ENCODE measurements at places on chromosomes 4 and X.

- DNase-seq: no peak
Measured at GRCh38 chrX:24646745-24647182, 383 bp downstream of the PCYT1B start.

GRCh38 chrX:136039968-136040367 lies 54.7 kb downstream of the SLC9A6 start:
- DNase-seq: no peak

DNA sequence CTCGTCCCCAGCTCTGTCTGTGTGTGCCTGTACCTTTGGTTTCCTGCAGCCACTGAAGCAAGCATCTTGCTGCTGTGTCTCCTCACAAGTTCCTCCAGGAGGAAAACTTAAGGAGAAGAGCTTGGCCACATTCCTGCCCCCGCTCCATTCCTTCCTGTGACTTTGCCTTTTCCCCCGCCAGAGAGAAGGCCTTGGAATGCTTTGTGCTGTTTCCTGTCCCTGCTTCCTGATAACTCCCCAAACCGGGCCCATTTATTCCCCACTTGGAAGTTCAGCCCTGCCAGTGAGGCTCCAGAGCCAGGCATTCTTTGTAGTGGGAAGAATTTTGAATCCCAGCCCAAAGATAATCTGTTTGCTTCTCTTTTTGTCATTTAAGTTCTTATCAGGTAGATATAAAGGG lies 33.1 kb downstream of the SMIM10L2A start:
- DNase-seq: no peak

DNA sequence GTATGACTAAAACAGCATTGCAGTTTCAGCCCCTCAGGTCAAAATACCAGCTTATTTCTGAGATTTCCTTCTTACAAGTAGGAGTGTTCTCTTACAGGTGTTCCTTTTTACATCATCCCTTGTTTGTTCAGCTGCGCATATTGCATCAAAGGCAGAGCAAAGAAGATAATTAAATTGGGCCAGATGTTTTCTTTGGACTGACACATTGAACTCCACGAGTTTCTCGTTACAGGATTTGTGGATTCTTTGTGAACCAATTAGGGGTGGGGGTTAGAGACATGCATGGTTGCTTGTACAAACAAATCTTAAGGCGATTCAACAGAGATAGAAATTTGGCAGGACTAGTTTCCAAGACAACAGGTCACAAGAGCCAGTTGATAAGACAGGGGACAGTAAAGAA lies 95.7 kb downstream of the SPANXN4 start:
- DNase-seq: no peak

DNA sequence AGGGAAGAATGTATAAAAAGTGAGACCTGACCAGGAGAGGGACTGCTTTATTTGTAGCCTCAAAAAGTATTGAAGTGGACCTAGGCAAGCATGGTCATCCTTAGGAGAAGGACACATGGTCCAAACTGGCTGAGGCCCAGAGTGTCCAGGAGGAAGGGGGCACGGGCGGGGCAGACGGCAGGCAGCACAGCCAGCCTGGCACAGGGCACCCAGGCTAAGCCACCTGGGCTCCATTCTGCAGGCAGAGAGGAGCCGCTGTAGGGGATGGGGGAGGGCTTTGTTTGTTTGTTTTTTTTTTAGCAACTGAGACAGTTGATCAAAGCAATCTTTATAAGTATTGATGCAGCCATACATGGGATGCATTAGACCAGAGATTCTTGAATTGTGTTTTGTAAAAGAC lies 188.6 kb downstream of the PRDM5 start:
- DNase-seq: no peak

GRCh38 chr4:40918330-40918729 lies 168.6 kb downstream of the NSUN7 start:
- no peak for DNase-seq

GRCh38 chrX:34790026-34790425 lies 132.9 kb upstream of the TMEM47 start:
- DNase-seq: no peak

DNA sequence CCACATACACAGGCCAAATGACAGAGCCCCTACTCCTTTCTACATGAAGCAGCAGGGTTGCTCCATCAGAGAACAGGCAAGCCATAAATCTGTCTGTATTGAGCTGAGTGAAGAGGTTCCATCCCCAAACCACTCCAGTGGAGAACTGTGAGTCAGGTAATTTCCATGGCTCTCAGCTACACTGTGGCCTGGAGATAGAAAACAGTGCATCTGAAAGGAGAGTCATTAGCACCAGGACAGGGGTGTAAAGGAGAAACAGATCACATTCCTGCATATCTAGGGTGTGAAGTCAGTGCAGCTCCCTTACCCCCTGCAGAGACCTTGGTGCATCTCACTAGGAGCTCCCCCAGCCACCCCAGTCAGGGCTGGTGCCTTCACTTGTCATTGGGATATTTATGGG lies 314.7 kb downstream of the CHIC1 start:
- DNase-seq: no peak

DNA sequence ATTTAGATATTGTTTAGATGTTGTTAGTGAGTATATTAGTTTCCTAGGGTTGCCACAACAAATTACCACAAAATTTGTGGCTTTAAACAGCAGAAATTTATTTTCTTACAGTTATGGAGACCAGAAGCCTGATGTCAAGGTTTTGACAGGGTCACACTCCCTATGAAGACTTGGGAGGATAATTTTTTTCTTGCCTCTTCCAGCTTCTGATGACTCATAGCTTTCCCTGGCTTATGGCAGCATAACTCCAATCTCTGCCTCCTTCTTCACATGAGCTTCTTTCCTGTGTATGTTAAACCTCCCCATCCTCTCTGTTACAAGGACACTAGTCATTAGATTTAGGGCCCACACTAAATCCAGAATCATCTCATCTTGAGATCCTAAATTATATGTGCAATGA lies 20.9 kb upstream of the RAB40A start:
- DNase-seq: no peak

DNA sequence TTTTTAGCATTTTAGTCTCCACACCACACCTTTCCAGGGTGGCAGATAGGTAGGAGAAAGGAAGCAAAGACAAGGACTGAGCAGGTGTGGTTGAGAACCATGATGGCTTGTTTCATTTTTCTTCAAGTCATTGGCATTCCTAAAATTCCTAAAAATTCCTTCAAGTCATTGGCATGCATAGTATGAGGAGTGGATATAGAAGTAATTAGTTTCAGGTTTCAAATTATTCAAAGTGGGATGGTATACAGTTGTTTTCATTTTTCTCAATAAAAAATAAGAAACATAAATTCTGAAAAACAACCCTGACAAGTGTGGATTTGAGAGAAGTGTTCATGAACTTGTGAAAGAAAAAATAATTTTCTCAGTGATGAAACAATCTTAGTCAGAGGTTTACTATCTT lies 22.3 kb upstream of the HERC3 start:
- no peak for DNase-seq

DNA sequence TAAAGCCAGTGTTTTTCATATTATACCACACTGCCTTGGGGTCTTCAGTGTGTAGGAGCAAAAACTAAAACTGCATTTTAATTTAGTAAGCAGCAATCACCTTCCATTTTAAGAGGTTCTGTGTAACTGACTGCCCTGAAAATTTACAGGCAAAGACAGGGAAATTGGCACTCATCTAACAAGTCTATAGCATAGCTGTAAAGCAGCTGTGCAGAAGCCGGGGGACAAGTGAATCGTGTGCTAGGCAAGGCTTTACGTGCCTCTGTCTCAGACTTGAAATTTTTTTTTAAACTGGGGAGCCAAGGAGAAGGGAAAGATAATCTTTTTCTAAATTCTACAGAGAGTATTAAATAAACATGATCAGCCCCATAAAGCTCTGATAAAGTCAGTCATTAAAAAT lies 39.7 kb downstream of the TSPAN5 start:
- no peak for DNase-seq

- DNase-seq: no peak
Measured at GRCh38 chrX:14032406-14032805, 2.7 kb upstream of the GEMIN8 start.

- no peak for DNase-seq
Measured at GRCh38 chrX:15274946-15275345, 5.1 kb upstream of the ASB9 start.

DNA sequence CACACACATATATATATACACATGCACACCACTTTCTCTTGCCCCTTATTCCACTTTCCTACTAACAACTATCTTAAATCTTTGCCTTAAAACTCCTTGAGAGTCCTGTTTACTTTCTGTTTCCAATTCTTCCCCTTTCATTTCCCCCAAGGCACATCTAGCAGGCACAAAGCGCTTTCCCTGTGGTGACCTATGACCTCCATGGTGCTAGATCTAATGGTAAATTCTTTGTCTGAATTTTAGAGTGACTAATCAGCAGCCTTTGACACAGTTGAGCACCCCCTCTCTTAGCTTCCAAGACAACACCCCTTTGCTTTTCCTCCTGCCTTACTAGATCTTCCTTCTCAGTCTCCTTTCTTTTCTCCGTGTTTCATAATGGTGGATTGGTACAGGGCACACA lies 236.4 kb upstream of the TTC29 start:
- no peak for DNase-seq

- no peak for DNase-seq
Measured at GRCh38 chr4:151808120-151808529, 47.3 kb upstream of the GATB start.

- peak; percentile 82 for DNase-seq
Measured at GRCh38 chr4:80072228-80072743, 743 bp downstream of the ANTXR2 start.

- DNase-seq: no peak
Measured at GRCh38 chr4:41437111-41437536, 100.8 kb upstream of the LIMCH1 start.

DNA sequence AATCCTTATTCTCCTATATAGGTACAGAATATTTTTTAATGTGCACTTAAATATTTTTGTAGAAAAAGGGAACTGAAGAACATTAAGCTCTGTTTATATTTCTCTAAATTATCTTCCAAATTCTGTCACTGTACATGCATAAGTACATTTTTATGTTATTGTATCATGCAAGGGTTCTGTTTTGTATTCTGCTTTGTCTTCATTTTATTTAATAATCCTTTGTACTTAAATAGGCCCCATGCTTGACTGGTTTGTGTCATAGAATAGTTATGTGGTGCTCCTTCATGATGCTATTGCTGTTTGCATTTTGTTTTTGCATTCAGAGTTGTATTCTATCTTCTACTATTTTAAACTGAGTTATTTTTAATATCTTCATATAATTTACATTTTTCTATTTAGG lies 111.9 kb upstream of the EDNRA start:
- DNase-seq: no peak

DNA sequence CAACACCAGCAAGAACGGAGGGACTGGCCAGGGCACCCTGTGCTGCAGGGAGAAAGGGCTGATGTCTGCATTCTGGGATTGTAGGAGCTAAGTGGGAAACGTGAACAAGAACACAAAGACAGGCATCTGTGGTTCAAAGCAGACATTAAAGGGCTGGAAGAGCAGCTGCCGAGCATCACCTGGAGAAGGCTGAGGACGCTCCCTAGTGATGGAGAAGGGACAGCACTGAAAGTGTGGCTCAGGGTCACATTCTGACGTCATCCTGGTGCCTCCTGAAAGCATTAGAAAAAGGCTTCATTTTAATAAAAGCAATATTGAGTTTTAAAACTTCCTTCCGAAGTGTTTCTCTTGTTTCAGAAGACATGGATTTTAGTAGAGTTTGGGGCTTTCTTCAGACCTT lies 62.3 kb downstream of the CLDN22 start:
- no peak for DNase-seq

DNA sequence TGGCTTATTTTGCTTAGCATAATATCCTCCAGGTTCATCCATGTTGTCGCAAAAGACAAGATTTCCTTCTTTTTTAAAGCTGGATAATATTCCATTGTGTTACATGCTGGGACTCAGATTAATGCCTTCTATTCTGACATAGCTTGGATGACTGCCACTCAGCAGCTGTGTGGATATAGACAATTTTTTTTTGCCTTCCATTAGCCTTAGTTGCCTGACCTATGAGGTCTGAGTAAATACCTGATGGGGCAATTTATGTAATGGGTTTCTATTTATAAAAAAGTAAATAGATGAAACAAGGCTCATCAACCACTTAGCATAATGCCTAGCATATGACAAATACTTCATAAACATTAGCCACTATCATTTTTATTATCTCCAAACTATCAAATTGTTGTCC lies 515.4 kb downstream of the ZNF674 start:
- no peak for DNase-seq

DNA sequence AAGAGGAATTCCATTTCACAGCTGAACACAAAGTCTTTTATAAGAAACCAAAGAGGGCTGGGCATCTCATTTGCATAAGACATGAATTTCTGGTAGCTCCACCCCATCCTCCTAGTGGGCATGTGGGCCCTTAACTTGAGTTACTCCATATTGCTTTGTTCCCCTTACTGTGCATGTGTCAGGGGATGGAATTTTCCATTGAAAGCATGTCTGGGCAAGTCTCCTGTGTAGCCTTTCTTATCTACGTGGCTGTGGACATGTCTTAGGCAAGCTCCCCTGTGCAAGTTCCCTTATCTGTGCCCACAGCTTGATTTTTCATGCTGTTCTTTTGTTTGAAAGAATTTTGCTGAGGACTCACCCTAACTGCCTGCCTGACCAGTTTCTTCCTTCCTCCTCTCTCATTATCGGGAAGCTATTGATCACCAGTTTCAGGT lies 123.5 kb upstream of the JADE1 start:
- DNase-seq: no peak

GRCh38 chrX:44343412-44344141 lies at the start of gene EFHC2:
Gene EFHC2, minus strand, starts transcription at chrX:44343672. Its CDS starts 84 bp downstream, at chrX:44343588.
- peak; percentile 76 for DNase-seq

DNA sequence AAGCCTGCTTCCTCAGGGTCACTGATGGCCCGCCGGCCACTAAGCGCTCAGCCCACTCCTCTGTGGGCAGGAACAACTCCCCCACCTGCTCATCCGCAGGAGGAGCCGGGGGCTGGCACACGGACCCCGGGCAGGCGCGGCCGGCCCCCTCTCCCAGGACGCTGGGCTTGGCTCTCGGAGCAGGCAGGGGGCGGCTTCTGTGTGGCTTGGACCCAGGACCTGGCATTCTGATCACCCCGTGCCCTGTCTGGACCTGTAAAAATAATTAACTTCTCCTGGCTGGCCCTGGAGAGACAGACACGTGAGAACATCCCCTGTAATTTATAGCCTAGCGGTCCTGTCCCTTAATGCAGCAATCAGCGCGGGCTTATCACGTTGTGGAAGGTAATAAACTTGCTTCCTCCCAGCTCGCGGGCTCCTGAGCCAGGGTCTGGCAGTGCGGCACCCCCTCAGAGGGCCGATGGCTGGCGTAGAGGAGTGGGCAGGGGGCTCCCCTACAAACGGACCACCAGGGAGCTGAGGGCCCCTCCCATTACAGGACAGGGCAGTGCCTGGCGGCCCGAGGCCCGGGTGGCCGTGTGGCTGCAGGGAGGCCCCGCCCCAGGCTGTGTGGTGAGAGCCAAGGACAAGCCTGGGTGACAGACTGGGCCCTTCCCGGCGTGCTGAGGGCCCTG lies 84.5 kb upstream of the NKX1-1 start:
- peak; percentile 53 for DNase-seq

GRCh38 chrX:9560219-9560618 lies 95.4 kb downstream of the TBL1X start:
- DNase-seq: no peak

GRCh38 chrX:3346501-3347259 lies at the start of gene MXRA5:
Gene MXRA5, minus strand, starts transcription at chrX:3346652. Its CDS starts 2,819 bp downstream, at chrX:3343833.
- no peak for DNase-seq

GRCh38 chr4:121784975-121785374 lies 16.1 kb upstream of the EXOSC9 start:
- no peak for DNase-seq
